ENCODE measurements at places on chromosomes 3 and 15.

DNA sequence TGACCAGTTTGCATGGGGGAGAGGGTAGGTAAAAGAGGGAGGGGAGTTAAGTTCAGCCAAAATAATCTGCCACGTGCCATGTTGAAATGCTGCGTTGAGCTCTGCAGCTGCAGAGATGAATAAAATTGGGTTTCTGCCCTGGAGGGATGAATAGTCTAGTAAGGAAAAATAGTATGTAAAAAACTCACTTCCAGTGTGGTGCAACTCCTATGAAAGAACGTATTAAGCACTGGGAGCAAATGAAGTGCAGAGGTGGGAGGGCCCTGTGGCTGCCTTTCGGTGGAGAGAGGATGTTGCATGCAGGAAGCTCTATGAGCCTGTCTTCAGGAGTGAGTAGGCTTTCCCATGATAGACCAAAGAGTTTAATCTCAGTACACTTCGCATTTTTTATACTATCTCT is 8.6 kb downstream of the CEP63 start:
- DNase-seq: no peak

- DNase-seq: no peak
Measured at GRCh38 chr3:132268956-132269355, 48.3 kb upstream of the ACP3 start.

GRCh38 chr15:69410248-69410874 is 3.8 kb upstream of the KIF23 start:
- peak; percentile 32 for DNase-seq

GRCh38 chr15:42401544-42402454 is 42.5 kb downstream of the CAPN3 start:
- no peak for DNase-seq

- no peak for DNase-seq
Measured at GRCh38 chr3:73766599-73767381, 142.0 kb upstream of the PDZRN3 start.
